ENCODE measurements at places on chromosomes 5 and 9.

DNA sequence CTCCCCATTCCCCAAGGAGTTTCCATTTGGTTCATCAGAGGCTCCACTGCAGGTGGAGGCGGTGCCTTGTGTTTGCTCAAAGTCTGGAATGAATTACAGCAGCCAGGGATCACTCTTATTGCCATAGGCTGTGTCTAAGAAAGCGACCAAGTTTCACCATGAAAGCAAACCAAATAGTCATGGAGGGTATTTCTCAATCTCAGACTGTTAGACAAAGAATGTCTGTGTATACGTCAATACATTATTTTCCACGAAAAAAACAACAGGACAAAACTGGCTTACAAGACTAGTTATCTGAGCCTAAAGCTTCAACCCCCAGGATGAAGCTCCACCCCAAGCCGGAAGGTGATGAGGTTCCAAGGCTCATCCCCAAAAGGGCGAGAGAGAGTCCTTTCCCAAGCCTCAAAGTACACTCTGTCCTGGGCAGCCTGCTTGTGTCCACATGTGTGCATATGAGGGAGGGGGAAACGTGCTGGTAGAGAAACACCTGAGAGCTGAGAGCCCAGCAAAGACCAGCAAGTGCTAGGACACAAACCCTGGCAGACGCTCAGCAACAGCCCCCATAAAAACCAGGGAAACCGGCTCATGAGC, 4.3 kb downstream of the B4GALT1 start:
- no peak for DNase-seq
- peak overlapping the region; percentile 97 for H3K4me3 ChIP-seq
- H3K27me3 ChIP-seq = no peaks in the 10 kb centered on the region
- peaks cover 84% of the 10 kb centered on the region for H3K4me1 ChIP-seq
- peaks cover 32% of the 10 kb centered on the region for H3K36me3 ChIP-seq

- no peaks in the 10 kb centered on the region for H3K27me3 ChIP-seq
- H3K4me3 ChIP-seq = peak overlapping the region; percentile 98
- no peak for DNase-seq
- H3K27ac ChIP-seq = peak overlapping the region; percentile 97
- peaks cover 28% of the 10 kb centered on the region for H3K36me3 ChIP-seq
- peaks cover 28% of the 10 kb centered on the region for H3K4me1 ChIP-seq
Measured at GRCh38 chr9:128946571-128947276, 679 bp downstream of the DOLK start.

DNA sequence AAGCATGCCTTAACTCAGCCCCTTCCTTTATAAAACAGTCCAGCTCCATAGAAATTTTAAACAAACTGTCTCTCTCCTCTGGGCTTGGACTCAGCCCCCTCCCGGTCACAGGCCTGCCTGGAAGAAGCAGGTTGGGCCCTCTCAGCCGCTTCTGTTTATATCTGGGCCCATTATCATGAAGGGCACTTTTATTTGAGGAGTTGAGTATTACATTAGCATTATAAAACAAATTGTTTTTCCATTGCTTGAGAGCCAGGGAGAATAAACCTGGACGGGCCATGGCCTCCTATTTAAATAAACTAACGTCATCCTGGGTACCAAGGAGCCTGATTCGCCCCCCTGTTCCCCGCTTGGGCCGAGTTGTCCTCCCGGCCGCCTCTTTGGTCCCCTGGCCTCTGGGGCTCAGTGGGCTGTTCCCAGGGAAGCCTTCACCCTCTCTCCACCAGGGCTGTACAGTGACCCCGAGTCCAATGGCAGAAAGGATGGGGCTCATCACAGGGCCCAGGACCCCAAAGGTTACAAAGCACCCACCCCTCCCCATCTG, 13.2 kb downstream of the IRX2 start:
- H3K27ac ChIP-seq = no peak overlapping the region
- no peak overlapping the region for H3K4me3 ChIP-seq
- H3K36me3 ChIP-seq = no peaks in the 10 kb centered on the region
- DNase-seq = no peak
- no peaks in the 10 kb centered on the region for H3K4me1 ChIP-seq

DNA sequence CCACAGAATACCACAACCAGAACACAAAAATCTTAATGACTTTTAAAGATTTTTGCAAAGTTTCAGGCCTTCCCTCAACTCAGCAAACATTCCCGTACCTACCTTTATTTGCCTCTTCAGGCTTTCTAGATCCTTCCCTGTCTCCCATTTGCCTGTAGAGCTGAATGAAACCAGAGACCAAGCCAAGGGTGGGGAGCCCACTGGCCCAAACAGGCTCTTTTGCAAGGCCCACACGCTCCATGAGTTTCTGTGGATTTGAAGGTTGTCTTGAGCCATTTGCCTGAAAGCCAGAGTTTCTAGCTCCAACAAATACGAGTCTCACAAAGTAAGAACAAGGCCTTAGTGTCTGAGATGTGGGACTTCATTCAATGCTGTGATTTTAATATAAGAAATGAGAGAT, 107.8 kb downstream of the GAS1 start:
- no peak overlapping the region for H3K27ac ChIP-seq
- no peak for DNase-seq
- no peak overlapping the region for H3K4me3 ChIP-seq

DNA sequence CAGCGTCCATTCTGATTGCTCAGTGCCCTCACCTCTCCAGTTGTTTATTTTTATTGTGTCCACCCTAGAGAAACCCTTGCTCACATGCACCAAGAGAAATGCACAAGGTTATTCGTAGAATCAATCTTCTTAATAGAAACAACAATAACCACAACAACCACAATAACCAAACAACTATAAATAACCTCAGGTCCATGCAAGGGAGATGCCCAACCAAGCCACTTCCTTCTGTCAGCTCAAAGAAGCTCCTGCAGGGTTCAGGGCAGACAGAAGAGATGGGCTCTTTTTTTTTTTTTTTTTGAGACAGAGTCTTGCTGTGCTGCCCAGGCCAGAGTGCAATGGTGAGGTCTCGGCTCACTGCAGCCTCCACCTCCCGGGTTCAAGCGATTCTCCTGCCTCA, 14.9 kb upstream of the TCOF1 start:
- H3K27me3 ChIP-seq = no peaks in the 10 kb centered on the region
- H3K4me1 ChIP-seq = no peaks in the 10 kb centered on the region
- DNase-seq = no peak
- no peak overlapping the region for H3K27ac ChIP-seq

GRCh38 chr9:105425816-105426433, 21.9 kb upstream of the FSD1L start:
- no peak for DNase-seq
- no peak overlapping the region for H3K27ac ChIP-seq

- no peak for DNase-seq
- H3K27ac ChIP-seq = no peak overlapping the region
- H3K27me3 ChIP-seq = no peaks in the 10 kb centered on the region
- H3K4me1 ChIP-seq = peaks cover 16% of the 10 kb centered on the region
- peaks cover 10% of the 10 kb centered on the region for H3K36me3 ChIP-seq
- no peak overlapping the region for H3K4me3 ChIP-seq
Measured at GRCh38 chr9:3492214-3492613, 33.6 kb downstream of the RFX3 start.

- peaks cover 8% of the 10 kb centered on the region for H3K27me3 ChIP-seq
- no peak for DNase-seq
- H3K36me3 ChIP-seq = no peaks in the 10 kb centered on the region
Measured at GRCh38 chr5:38585816-38586215, 29.4 kb upstream of the LIFR start.

- no peaks in the 10 kb centered on the region for H3K4me1 ChIP-seq
- no peak for DNase-seq
- H3K36me3 ChIP-seq = no peaks in the 10 kb centered on the region
- H3K4me3 ChIP-seq = no peak overlapping the region
- H3K27me3 ChIP-seq = no peaks in the 10 kb centered on the region
Measured at GRCh38 chr5:104128348-104128747, 565.8 kb upstream of the NUDT12 start.

- no peaks in the 10 kb centered on the region for H3K27me3 ChIP-seq
- H3K36me3 ChIP-seq = peaks cover 15% of the 10 kb centered on the region
- H3K4me3 ChIP-seq = no peak overlapping the region
- H3K27ac ChIP-seq = peak overlapping the region; percentile 84
Measured at GRCh38 chr9:33155393-33155792, 11.7 kb downstream of the B4GALT1 start.

GRCh38 chr5:160500786-160501779, 79.4 kb downstream of the PTTG1 start:
- no peak overlapping the region for H3K4me3 ChIP-seq
- no peak for DNase-seq
- H3K36me3 ChIP-seq = no peaks in the 10 kb centered on the region
- no peaks in the 10 kb centered on the region for H3K27me3 ChIP-seq
- H3K4me1 ChIP-seq = peaks cover 13% of the 10 kb centered on the region

DNA sequence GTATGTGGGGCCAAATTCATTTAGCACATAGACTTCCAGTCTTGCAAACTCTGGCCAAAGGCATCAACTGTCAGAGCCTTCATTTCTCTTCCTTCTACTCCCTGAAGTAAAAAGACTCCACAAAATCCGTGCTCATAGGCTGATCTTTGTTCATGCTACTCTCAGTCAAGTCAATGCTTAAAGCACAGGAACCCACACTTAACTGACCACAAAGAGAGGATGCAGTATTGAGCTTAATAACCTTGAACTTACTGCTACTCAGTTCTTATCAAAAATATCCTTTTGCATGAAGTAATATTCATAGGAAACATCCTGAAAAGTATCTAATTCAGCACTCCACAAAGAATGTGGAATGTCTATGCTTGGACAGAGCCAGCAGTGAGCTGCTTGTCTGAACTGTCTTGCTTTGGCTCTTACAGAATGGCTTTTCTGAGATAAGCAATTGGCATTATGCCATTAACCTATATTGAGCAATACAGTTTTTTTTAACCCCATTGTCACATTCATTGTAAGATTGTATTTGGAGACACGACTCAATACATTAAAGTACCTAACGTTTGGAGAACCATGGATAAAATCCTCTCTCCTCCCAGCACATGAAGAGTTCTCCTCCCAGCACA, 21.7 kb downstream of the LPAR1 start:
- DNase-seq = no peak
- no peaks in the 10 kb centered on the region for H3K36me3 ChIP-seq
- peaks cover 5% of the 10 kb centered on the region for H3K4me1 ChIP-seq
- no peak overlapping the region for H3K27ac ChIP-seq
- no peaks in the 10 kb centered on the region for H3K27me3 ChIP-seq
- H3K4me3 ChIP-seq = no peak overlapping the region

DNA sequence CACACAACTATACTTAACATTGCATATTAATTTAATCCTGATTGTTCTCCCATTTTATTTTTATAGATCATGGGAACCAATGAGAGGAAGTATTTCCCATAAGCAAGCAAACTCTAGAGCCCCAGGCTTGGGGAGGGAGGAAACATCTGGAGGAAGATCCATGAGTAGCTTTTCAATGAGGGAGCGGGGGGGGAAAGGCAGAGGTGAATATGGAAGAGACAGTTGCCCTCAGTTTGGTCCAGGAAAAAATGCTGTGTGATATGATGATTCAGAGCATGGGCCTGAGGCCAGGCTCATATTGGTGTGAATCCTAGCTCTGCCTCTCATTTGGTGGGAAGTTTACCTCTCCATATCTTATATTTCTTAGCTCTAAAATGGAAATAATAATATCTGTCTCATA, 42.2 kb upstream of the ALDOB start:
- H3K36me3 ChIP-seq = no peaks in the 10 kb centered on the region
- H3K27me3 ChIP-seq = peaks cover 20% of the 10 kb centered on the region
- H3K27ac ChIP-seq = no peak overlapping the region
- H3K4me3 ChIP-seq = no peak overlapping the region

- peaks cover 9% of the 10 kb centered on the region for H3K27me3 ChIP-seq
- H3K36me3 ChIP-seq = no peaks in the 10 kb centered on the region
- H3K27ac ChIP-seq = no peak overlapping the region
Measured at GRCh38 chr5:170315154-170315553, 17.6 kb upstream of the LCP2 start.

- DNase-seq = peak; percentile 92
- H3K4me3 ChIP-seq = peak within 1 kb of the TSS; percentile 94
- H3K4me1 ChIP-seq = peaks cover 18% of the 10 kb centered on the region
- peaks cover 23% of the 10 kb centered on the region for H3K36me3 ChIP-seq
- H3K27me3 ChIP-seq = no peaks in the 10 kb centered on the region
Measured at GRCh38 chr5:180860887-180861822, at the start of gene ZFP62. ZFP62 (minus strand) TSS chr5:180861276; CDS start chr5:180861219, 57 bp downstream.

GRCh38 chr5:113694576-113694975, 181.1 kb downstream of the YTHDC2 start:
- H3K27me3 ChIP-seq = peaks cover 17% of the 10 kb centered on the region
- H3K27ac ChIP-seq = no peak overlapping the region
- DNase-seq = no peak
- H3K4me1 ChIP-seq = no peaks in the 10 kb centered on the region
- H3K36me3 ChIP-seq = no peaks in the 10 kb centered on the region

DNA sequence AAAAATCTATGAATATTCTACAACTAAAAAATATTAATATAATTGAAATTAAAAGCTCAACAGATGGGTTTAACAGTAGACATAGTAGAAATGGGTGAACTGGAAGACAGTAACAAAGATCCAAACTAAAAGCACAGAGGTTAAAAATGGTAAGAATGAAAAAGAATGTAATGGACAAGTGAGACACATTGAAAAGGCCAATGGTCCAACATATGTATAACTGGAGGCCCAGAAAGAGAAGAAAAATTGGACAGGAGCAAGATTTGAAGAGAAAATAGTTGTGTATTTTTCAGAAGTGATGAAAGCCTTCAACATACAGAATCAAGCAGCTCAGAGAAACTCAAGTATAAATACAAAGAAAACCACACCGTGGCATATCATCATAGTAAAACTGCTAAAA, 58.6 kb downstream of the PCDHGC5 start:
- H3K4me1 ChIP-seq = peaks cover 8% of the 10 kb centered on the region
- DNase-seq = no peak
- H3K36me3 ChIP-seq = peaks cover 83% of the 10 kb centered on the region

GRCh38 chr5:119340597-119341218, 15.1 kb upstream of the TNFAIP8 start:
- H3K36me3 ChIP-seq = peaks cover 9% of the 10 kb centered on the region
- peaks cover 95% of the 10 kb centered on the region for H3K4me1 ChIP-seq
- no peaks in the 10 kb centered on the region for H3K27me3 ChIP-seq

DNA sequence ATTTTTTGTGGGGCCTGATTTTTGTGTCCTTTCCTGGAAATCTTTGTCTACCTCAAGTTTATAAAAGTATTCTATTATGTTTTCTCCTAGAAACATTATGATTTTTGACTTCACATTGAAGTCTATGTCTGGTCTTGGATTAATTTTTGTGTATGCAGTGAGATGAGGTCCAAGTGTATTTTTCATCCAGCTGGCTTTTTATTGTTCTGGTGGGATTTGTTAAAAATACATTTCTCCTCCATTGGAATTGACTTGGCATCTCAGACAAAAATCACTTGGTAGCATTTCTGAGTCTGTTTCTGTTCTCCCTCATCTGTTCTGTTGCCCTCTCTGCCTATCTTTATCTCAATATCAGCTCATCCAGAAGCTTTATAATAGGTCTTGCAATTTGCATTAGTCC, 109.0 kb downstream of the IRX1 start:
- H3K27me3 ChIP-seq = no peaks in the 10 kb centered on the region
- no peaks in the 10 kb centered on the region for H3K36me3 ChIP-seq
- DNase-seq = no peak
- H3K4me3 ChIP-seq = no peak overlapping the region
- H3K27ac ChIP-seq = no peak overlapping the region

GRCh38 chr5:42992088-42992879, 47.8 kb downstream of the ANXA2R start:
- peak; percentile 67 for DNase-seq
- H3K4me1 ChIP-seq = peaks cover 47% of the 10 kb centered on the region
- H3K36me3 ChIP-seq = peaks cover 41% of the 10 kb centered on the region
- peak overlapping the region; percentile 100 for H3K27ac ChIP-seq
